Spinal cord (tissue), 10 donors: ENCODE measurements at places on chromosomes 7 and 10.

- no peak for DNase-seq
Observed at GRCh38 chr10:6513476-6513875, 66.6 kb downstream of the PRKCQ start.

DNA sequence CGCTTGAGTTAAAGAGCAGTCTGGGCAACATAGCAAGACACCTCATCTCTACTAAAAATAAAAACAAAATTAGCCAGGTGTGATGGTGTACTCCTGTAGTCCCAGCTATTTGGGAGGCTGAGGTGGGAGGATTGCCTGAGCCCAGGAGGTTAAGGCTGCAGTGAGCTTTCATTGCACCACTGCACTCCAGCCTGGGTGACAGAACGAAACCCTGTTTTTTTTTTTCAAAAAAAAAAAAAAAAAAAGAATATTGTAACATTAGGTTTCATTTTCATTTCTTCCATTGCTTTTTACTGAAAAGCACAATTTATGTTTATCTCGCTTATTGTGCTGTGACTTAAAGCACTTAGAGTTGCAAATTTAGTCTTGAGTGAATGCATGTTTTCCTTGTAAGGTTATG, 80.0 kb downstream of the MLLT10 start:
- DNase-seq, result no peak

DNA sequence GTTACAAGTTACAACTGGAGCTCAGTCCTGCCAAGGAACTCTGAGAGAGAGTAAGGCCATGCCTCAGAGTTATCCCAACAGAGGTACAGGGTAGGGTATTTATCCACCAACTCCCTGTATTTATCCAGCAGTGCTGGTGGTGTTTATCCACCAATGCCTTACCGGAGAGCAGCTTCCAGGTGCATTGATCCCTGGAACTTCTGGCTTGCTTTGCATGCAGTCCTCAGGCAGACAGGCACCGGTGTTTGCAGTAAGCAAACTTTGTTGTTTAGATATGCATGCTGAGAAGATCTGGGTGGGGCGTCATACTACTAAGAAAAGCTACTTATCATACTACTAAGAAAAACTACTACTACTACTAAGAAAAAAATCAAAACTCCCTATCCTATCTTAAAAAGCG, 92.4 kb downstream of the CYP26A1 start:
- DNase-seq, result no peak

- no peak for DNase-seq
Observed at GRCh38 chr7:30862995-30863705, 48.5 kb upstream of the AQP1 start.

GRCh38 chr10:101829561-101830315, 11.5 kb upstream of the OGA start:
- peak; percentile 82 for DNase-seq

GRCh38 chr10:112389271-112389822, 15.4 kb downstream of the ACSL5 start:
- no peak for DNase-seq
